ENCODE measurements at places on chromosomes 3 and 15.

- DNase-seq = no peak
These were observed 859.6 kb downstream of the ROBO1 start for GRCh38 chr3:78908236-78908635.

GRCh38 chr3:161163297-161163696 lies 57.8 kb upstream of the NMD3 start:
- DNase-seq = no peak

GRCh38 chr15:64833690-64834089 lies 8.0 kb upstream of the PLEKHO2 start:
- no peak for DNase-seq

- no peak for DNase-seq
These were observed 121.1 kb upstream of the NANOGP8 start for GRCh38 chr15:35206060-35206675.

- DNase-seq = peak; percentile 69
These were observed 76.4 kb upstream of the SLC4A7 start for GRCh38 chr3:27560484-27561056.

- no peak for DNase-seq
These were observed 49.7 kb downstream of the XXYLT1 start for GRCh38 chr3:195221015-195221853.

GRCh38 chr15:86231864-86232721 lies 152.4 kb downstream of the AGBL1 start:
- DNase-seq = no peak

DNA sequence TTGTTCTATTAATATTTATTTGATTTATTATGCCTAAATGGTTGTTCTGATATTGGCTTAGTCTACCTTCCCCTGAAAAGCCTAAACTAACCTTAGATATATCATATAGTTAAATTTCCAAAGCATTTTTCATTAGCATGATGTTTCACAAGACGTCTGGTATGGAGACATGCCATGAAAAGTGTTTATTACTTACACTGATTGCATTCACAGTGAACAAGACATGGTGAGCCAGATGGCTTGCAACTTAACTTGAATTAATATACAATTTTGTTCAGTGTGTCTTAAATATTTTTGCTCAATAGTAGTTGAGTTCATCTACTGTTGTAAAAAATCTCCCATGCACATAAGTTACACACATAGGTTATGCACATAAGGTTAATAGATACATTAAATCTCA lies 758.4 kb downstream of the NSUN3 start:
- no peak for DNase-seq

GRCh38 chr3:61574854-61575253 lies 13.5 kb downstream of the PTPRG start:
- no peak for DNase-seq

GRCh38 chr3:115667738-115668065 lies 44.4 kb downstream of the GAP43 start:
- DNase-seq = no peak

GRCh38 chr3:134462331-134462941 lies 23.3 kb downstream of the ANAPC13 start:
- no peak for DNase-seq
